ENCODE measurements at places on chromosomes 4 and X.

DNA sequence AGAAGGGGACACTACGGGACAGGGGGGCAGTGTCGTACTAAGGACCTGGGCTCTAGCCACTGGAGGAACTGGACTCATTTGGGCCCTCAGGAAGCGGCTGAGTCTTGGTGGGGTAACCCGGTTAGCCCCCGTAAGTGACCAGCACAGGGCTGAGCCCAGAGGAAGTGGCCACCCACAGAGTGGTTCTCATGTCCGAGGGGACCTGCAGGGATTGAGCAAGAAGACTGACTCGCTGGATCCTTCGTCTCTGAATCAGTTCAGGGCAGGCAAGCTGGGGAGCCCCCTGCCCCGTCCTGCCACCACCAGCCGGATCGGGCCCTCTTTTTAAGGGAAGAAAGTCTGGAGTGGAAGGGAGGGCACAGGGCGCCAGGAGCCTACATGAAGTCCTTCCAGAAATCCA lies 719 bp upstream of the BGN start:
- DNase-seq: no peak

- DNase-seq: no peak
Measured at GRCh38 chr4:164572877-164573279, 181.1 kb upstream of the SMIM31 start.

GRCh38 chr4:143403553-143403820 lies 66.8 kb downstream of the GAB1 start:
- DNase-seq: no peak

GRCh38 chrX:150863191-150863590 lies 35.3 kb downstream of the CD99L2 start:
- no peak for DNase-seq

GRCh38 chrX:43940816-43941474 lies 32.2 kb downstream of the NDP start:
- no peak for DNase-seq

DNA sequence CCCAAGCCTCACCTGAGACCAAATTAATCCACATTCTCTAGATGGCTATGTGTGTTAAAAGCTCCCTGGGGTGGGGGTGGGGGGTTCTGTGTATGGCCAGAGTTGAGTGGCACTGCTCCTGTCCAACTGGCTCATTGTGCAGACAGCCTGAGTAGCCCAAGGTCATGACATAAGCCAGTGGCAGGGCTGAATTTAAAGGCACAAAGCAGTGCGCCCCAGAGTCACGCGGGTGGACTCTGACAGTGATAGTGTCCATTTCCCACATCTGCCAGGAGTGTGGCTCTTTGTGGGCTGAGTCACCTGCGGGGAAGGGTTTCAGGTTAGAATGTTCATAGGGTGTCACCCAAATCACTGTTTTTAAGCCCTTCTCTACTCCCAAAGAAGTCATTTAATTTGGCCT lies 45.4 kb downstream of the SCD5 start:
- no peak for DNase-seq

GRCh38 chr4:165312506-165312905 lies 15.0 kb upstream of the MSMO1 start:
- DNase-seq: no peak

DNA sequence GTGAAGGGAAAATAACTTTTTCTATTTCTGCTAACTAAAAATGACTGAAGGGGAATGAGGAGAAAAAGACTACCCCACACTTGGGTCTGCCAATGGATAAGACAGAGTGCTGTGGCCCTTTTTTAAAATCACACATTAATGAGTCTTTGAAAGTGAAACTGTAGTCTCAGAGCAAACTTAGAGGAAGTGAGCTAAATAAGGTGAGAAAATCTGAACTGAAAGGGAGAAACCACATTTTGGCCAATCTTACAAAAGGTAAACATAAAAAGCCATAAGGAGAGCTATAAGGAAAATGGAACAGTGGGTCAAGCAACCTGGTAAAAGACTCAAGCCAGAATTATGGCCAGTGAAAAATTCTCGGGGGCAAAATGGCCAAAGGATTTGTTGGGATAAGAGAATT lies 755.1 kb upstream of the IGFBP7 start:
- DNase-seq: no peak

DNA sequence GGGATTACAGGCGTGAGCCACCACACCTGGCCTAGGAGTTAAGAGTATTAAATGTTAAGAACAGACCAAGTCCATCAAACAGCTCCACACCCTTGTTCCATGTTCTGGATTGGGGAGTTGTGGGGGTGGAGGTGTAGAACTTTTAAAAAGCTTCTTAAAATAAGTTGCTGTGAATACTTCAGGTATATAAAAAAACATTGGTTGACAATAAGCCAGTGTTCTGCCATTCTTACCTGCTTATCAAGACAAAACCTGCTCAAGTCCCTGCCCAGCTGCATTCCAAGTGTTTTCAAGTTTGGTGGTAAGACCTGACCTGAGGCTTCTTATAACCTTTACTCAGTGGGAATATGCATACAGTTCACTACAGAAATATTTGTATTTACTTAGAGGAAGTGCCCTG lies 6.4 kb downstream of the RBM3 start:
- no peak for DNase-seq

DNA sequence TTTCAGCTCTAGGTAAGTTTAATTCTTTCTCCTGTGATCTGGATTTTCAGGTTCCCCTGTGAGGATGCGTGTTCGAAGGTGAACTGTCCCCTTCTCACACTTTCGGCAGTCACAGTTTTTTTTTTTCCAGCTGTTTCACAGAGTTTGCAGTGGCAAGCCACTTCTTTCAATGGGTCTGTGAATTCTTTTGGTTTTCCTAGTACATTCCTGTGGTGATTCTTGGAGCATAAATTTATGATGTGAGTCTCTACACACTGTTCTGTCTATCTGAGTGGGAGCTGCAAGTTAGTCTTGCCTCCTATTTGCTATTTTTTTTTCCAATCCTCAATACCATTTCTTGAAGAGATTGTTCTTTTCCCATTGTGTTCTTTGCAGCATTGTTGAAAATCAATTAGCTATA lies 595.5 kb downstream of the RAPGEF2 start:
- no peak for DNase-seq

GRCh38 chr4:87540146-87541058 lies 11.2 kb upstream of the SPARCL1 start:
- no peak for DNase-seq

- DNase-seq: no peak
Measured at GRCh38 chr4:166039822-166040221, 166.8 kb downstream of the TLL1 start.

DNA sequence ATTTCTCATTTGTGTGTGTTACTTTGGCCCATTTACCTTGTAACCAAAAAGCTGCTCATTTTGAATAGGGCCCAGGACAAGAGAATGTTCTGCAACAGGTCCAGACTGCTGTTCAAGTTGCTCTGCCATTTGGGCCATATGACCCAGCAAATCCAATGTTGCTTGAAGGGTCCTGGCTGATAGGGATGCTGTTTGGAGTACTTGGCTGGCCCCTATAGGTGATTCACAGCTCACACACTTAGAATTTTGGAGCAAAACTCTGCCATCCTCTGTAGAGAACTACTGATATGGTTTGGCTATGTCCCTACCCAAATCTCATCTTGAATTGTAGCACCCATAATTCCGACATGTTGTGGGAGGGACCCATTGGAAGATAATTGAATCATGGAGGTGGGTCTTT lies 131.5 kb downstream of the AASDH start:
- no peak for DNase-seq

- DNase-seq: no peak
Measured at GRCh38 chrX:80812176-80812575, 2.5 kb upstream of the BRWD3 start.

DNA sequence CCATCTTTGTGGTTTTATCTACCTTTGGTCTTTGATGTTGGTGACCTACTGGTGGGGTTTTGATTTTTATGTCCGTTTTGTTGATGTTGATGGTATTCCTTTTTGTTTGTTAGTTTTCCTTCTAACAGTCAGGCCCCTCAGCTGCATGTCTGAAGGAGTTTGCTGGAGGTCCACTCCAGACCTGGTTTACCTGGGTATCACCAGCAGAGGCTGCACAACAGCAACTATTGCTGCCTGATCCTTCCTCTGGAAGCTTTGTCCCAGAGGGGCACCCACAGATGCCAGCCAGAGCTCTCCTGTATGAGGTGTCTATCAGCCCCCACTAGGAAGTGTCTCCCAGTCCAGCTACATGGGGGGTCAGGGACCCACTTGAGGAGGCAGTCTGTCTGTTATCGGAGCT lies 199.3 kb upstream of the WDFY3 start:
- no peak for DNase-seq

DNA sequence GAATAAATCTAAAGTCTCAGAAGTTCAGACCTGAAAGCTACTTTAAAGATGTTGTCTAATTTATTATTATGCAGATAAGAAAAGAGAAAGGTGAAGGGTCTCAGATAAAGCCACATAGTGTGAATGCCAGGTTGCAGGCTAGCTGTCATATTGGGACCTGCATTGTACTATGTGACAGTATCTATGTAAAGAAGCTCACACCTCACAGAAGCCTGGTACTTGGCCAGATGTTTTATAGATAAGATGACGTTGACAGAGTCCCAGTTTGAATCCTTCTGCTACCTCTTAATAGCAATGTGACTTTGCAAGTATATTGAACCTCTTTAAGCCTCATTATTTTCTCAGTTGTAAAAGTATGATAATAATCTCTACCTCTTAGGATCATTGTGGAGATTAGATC lies 227.0 kb downstream of the SPRY1 start:
- DNase-seq: no peak

- no peak for DNase-seq
Measured at GRCh38 chr4:87846226-87846625, 13.5 kb downstream of the MEPE start.

DNA sequence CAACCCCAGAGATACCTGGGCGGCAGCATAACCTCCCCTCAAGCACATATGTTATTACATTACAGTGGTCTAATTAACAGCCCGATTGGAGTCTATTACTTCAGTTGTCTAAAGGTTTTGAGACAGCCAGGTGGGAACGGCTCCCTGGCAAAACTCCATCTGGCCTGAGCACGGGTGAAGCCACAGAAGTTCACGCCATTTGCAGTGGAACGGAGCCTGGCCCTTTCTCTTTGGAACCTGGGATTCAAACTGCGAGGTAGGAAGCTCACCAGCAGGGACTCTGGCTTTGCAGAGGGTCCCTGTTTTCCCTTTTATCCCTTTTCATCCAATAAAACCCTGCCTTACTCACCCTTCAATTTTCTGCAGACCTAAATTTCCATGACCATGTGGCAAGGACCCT lies 45.9 kb upstream of the NEIL3 start:
- DNase-seq: no peak

DNA sequence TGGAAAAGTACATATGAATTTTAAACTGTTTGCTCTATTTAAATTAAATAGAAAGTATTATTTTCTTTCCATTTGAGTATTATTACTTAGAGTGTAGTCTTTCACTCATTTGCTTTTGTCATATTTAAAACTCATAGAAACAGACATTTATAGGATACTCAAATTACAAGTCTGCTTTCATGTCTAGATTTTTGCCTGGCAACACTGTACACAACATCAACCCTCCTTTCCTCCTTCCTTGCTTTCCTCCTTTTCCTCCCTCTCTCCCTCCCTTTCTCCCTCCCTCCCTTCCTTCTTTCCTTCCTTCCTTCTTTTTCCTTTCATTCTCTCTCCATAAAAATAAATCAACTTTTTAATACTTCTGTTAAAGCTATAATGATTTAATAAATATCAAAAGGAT lies 2361.2 kb downstream of the ARAP2 start:
- no peak for DNase-seq

DNA sequence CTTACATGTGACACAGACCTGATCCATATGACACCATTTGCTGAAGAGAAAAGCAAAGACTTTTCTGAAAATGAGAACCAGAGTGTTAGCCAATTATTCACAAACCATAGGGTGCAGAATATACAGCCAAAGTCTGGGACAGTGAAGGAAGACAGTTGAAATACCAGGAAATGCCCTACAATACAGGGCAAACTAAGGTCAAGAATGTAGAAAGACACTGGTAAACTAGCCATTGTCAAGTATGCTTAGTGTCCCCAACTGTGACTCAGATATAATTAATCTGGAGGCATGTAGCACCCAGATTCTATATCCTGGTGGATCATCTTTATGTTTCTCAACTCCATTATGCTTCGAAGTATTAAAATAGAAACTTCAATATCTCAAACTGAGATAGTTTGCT lies 200.9 kb upstream of the FSTL5 start:
- no peak for DNase-seq

- no peak for DNase-seq
Measured at GRCh38 chr4:151624626-151625565, 135.9 kb downstream of the GATB start.

GRCh38 chrX:18455384-18455783 lies 30.0 kb downstream of the CDKL5 start:
- no peak for DNase-seq

DNA sequence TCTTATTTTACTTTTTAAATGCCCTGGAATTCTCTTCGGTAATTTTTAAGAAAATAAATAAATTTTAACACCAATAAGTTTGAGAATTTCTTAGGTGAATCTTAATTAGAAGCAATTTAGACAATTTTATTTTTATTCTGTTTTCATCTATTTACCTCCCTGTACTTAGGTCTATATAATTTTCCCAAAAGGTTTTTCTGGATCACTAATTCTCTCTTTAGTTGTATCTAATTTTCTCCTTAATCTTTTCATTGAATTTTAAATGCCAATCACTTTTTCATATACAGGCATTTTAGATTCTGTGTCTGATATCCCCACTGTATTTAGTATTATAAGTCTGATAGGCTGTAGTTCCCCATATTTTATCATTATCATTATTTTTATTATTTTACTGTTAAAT lies 845.3 kb downstream of the TRIML1 start:
- DNase-seq: no peak

GRCh38 chr4:27048429-27049238 lies 188.0 kb downstream of the STIM2 start:
- no peak for DNase-seq

DNA sequence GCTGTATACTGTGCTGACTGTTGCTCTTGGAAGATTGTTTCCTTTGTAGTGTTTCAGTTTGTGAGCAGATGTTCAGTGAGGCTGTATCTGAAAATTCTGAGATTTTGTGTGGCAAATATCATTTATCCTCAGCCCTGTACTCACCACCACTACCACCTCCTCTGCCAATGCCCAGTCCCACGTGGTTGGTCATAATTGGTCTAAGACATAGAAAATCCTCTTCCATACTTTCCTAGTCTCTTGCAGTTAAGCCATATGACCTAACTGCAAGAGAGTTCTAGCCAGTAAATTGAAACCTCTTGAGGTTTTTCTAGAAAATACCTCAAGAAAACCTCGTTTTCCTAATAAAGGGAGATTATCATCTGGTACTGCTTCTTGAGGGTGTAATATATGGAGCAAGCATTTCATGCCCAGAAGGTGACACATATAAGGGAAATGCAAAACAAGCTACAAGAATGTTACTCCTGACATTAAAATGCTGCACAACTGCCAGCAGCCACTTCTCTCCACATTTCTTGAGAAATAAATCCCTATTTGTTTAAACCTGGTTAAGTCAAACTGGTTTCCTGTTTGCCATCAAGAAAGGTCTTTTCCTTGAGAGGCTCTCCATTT lies 32.8 kb downstream of the ABCE1 start:
- no peak for DNase-seq

All from activated T-cell treated with anti-CD3 and anti-CD28 coated beads for 4 hours (primary cell).